Caudate nucleus (tissue), 63 donors: ENCODE measurements at places on chromosomes 1 and 21.

DNA sequence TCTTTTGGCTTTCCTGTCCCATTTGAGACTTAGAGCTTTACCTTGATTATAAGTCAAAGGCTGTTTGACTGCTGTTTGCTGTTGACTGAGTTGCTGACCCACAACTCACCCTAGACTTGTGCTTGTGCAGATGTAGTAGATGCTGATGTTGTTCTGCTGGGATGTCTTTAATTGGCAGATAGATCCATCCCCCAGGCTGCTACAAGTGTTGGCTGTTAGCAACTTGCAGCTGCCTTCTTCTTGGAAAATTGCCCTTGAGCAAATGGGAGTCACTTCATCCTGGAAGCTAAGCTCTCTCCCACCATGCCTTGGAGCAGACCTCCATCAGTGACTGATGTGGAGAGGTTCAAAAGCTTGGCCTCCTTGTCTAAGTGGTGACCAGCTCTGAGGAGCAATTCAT lies 139.3 kb upstream of the KIAA0040 start:
- no peak for DNase-seq

- no peak for DNase-seq
Measured at GRCh38 chr1:23221107-23221506, 3.8 kb upstream of the HTR1D start.

GRCh38 chr1:85378534-85378933 lies 86.4 kb downstream of the DDAH1 start:
- no peak for DNase-seq

DNA sequence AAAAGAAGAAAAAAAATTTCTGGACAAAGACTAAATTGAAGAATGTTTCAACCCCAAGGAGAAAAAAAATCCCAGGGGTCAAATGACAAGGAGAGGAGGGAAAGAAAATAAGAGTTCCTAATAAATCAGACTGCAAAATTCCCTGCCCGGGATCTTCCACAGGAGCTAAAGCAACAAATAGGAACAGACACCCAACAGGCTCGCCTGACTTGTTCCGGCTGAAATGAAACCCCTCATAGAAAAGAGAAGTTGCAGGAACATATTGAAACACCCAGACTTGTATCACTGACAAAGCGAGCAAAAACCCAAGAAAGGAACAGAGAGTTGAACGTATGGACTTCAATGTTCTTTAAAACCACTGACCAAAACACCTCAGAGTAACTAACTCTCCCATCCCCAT lies 123.0 kb downstream of the TIAM1 start:
- no peak for DNase-seq

- no peak for DNase-seq
Measured at GRCh38 chr1:240478536-240478935, 133.4 kb downstream of the GREM2 start.

DNA sequence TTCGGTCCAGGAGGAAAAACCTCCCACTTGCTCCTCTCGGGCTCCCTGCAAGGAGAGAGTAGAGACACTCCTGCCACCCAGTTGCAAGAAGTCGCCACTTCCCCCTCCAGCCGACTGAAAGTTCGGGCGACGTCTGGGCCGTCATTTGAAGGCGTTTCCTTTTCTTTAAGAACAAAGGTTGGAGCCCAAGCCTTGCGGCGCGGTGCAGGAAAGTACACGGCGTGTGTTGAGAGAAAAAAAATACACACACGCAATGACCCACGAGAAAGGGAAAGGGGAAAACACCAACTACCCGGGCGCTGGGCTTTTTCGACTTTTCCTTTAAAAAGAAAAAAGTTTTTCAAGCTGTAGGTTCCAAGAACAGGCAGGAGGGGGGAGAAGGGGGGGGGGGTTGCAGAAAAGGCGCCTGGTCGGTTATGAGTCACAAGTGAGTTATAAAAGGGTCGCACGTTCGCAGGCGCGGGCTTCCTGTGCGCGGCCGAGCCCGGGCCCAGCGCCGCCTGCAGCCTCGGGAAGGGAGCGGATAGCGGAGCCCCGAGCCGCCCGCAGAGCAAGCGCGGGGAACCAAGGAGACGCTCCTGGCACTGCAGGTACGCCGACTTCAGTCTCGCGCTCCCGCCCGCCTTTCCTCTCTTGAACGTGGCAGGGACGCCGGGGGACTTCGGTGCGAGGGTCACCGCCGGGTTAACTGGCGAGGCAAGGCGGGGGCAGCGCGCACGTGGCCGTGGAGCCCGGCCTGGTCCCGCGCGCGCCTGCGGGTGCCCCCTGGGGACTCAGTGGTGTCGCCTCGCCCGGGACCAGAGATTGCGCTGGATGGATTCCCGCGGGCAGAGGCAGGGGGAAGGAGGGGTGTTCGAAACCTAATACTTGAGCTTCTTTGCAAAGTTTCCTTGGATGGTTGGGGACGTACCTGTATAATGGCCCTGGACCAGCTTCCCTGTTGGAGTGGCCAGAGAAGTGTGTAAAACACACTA lies 45.3 kb downstream of the MRPL39 start:
- DNase-seq = no peak

DNA sequence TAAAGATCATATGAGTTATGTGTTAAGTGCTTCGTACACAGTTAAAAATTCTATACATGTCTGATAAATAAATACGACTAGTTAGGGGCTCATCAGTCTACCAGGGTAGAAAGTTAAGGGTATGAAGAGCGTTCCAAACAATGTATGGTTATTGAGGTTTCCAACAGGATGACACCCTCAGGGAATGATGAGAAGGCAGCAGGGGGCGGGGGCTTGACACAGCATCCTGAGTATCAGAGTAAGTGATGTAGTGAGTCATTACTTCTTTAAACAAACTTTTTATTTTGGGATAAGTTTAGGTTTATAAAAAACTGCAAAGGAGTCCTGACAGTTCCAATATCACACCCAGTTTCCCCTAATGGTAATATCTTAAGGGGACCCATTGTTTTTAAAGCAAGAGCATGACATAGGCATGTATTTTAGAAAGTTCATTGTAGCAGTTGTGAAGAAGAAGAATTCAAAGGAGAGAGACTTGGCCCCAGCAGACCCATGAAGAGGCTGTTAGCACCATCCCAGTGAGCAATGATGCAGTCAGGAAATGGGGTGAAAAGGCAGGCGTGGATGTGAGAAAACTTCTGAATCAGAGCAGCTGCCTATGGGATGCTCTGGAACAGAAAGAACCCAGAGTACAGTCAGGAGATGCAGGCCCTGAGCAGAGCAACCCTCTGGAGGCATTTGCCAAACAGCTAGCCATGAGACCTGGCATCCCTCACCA lies 15.0 kb upstream of the PSMB2 start:
- no peak for DNase-seq

GRCh38 chr1:148307583-148308185 lies 155.6 kb upstream of the NBPF11 start:
- no peak for DNase-seq

GRCh38 chr21:45154511-45155508 lies 80.4 kb downstream of the ADARB1 start:
- DNase-seq = no peak

GRCh38 chr1:236400061-236400603 lies 6.0 kb downstream of the EDARADD start:
- DNase-seq = no peak

- no peak for DNase-seq
Measured at GRCh38 chr1:100350787-100351094, 1.6 kb upstream of the CDC14A start.

DNA sequence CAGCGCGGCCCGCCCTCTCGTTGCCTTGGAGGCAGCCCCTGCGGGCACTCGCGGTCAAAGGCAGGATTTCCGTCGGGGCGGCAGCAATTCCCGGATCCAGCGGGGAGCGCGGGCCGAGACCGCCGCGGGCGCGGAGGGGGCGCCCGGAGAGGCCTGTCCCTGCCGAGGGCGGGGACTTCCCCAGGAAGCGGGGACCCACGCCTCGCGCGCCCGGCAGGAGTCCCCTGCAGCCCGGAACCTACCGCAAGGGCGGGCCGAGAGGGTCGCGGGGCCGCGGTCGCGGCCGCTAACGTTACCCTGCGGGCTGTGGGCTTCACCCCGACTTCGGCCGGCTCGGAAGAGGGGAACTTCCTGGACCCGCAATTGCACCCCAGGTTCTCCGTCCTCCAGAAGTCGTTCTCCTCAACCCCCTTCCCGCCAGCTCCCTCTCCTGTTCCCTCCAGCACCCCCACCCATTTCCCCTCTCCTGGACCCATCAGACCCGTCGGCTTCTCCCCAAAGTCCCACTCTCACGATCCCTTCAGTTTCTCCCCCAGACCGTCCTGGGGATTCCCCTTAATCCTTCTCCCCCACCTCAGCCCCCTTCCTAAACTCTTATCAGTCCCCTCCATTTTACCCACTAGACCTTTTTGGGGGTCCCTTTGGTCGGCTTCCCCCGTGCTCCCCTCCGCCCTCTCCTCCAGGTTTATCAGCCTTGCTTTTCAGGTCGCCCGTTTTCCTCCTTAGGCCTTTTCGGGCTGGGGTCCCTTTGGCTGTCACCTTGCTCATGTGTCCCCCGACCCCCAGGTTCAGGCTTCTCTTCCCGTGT lies 604 bp downstream of the FGR start:
- no peak for DNase-seq

- DNase-seq = no peak
Measured at GRCh38 chr1:18747671-18748070, 111.8 kb downstream of the TAS1R2 start.

DNA sequence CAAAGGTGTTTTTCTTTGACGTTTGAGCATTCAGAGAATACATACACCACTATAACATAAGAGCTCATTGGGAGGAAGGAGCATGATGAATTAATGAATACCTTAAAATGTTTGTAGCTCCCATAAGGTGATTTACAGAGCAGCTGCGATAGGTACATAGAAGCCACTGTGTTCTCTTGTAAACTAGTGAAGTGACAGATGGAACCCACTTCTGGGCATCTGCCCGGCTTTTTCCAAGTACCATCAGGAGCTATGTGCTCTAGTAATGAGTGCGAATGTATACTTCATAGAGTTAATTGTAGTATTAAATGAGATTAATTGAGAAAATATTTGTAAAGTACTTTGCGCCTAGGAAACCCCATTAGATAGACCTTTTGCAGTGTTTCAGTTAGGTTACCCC lies 48.4 kb downstream of the HENMT1 start:
- DNase-seq = no peak

DNA sequence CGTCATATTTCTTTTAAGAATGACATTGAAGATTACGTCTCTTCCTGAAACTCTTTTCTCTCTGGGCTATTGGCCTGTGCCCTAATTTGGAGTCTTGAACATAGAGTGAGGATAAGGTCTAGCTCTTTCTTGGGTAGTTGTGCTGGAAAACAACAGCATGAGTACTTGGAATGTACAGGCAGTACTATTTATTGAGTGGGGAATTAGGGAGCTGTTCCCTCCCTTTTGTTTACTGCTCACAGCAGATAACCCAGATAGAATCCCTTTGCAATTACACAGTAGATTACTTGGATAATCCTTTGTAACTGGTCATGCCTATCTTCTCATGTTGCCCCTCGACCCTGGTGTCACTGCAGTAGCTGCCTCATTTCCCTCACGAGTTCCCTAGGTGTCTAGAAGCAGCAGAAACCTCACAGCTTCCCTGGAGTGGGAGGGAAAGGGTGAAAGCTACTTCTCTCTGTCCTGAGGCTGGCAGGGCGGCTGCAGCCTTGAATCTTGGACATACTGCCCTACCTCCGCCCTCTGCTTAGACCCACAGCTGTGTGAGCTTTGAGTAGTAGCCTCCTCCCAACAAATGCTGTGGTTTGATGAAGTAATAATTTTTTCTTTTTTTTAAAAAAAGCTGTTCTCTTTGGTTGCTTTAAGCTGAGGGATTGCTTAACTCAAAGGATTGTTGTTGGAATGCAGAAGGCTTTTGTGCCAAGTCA lies 70.6 kb downstream of the FGGY start:
- DNase-seq = no peak

- no peak for DNase-seq
Measured at GRCh38 chr1:111878649-111879048, 110.8 kb downstream of the KCND3 start.

DNA sequence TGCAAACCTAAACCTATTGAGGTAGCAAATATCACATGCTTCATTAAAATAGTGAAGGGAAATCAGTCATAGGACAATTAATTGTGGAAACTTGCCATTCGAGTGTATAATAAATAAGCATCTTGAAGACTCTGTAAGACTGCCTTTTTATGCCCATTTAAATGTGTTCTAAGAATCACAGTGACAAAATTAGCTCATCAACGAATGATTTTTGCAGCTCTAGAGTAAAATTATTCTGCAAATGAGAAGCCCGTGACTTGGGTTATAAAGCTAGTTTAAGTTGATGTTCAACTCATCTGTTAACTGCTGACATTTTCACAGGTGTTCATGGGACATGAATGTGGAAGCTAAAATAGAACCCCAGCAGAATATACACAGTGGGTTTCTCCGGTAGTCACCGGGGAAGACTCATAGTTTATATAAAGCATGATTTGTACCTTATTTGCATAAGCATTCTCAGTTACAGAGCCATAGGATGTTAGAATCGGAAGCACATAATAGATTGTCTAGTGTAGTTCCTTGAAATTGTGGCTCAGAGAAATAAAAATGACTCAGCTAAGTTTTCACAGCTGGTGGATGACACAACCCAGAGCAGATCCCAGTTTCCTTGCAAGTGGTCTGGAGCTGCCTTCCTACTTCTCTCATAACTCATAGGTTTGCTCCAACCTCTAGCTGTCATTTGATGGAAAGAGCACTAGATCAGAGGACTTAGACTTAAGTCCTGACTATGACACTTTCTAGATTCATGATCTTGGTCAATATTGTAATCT lies 107.3 kb downstream of the UCHL5 start:
- no peak for DNase-seq

- no peak for DNase-seq
Measured at GRCh38 chr1:246417813-246418564, 89.1 kb downstream of the SMYD3 start.

- no peak for DNase-seq
Measured at GRCh38 chr1:62481681-62482080, 44.8 kb downstream of the USP1 start.

DNA sequence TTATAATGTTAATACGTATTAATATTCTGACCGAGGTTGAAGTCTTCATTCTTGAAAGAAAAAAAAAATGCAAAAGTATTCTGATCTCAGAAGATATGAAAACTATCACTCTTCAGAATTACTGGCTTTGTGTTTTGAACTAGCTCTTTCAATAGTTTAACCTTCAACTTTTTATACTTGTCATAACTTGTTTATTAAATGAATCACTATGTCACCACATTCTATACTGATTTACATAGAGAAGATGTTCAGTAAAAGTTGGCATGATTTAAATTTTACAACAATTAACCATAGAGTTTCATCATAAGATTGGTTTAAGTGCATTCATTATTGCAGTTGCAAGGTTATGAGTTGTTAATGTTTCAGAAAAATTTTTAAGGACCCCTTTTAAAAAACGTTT lies 57.3 kb downstream of the HS2ST1 start:
- DNase-seq = no peak

DNA sequence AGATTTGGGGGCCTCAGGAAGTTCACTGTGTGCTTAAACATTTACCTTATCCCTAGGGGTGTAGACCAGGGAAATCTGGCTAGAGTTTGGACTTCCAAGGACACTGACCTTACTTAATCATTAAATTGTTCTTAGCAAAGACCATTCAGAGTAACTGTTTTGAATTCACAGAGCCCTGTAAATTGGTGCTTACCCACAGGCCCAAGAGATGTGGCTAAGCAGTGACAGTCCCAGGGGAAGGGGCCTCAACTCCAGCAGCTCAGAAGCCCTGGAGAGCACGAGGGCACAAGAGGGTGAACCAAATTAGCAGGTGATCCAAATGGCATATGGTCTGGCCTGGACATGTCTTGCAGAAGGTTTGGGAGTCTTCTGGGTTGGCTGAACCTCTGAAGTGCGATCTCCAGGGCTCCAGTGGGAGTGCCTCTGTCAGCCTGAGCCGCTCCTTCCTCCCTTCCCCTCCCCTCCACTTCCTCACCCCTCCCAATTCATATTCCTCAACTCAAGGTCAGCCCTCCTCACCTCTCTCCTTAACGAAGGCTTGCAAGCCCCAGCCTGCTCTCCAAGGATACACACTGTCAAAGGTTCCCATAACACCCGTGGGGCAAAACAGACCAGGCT lies 4.3 kb downstream of the PAQR7 start:
- DNase-seq = no peak
